WTC11 (cell line): ENCODE measurements at places on chromosomes 7 and 10. TPM values are rescaled to one million over a fixed set of nuclear protein-coding genes. Genes with fewer than 3 reads are reported as not detected.

SPDYE3 gene
- total RNA-seq, result not detected in 3 replicates

DNA sequence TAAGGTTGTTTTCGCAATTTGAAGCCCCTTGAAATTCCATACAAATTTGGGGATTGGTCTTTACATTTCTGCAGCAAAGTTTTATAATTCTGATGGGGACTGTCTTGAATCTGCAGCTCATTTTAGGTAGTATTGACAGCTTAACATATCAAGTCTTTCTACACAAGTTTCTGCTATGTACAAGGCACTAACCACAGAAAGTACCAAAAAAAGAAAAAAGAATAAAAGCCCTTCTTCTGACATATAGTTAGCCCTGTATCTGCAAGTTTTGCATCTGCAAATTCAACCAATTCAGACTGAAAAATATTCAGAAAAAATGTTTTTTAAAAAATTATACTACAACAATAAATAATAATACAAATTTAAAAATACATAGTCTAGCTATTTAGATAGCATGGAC is 15.3 kb downstream of the POT1 start:
- H3K27me3 ChIP-seq, result no peaks in the 10 kb centered on the region
- H3K36me3 ChIP-seq, result no peaks in the 10 kb centered on the region
- peaks cover 4% of the 10 kb centered on the region; the same call in 1 of the 2 replicates for H3K4me1 ChIP-seq
- no peak overlapping the region for H3K27ac ChIP-seq
- no peak for DNase-seq

GRCh38 chr7:158454631-158455030 is 133.0 kb downstream of the PTPRN2 start:
- H3K27me3 ChIP-seq, result peaks cover 2% of the 10 kb centered on the region; the same call in 1 of the 2 replicates
- H3K4me1 ChIP-seq, result peaks cover 19% of the 10 kb centered on the region
- no peak overlapping the region for H3K27ac ChIP-seq
- no peak overlapping the region for H3K4me3 ChIP-seq

- H3K27me3 ChIP-seq, result no peaks in the 10 kb centered on the region
- peaks cover 79% of the 10 kb centered on the region for H3K4me1 ChIP-seq
- no peak overlapping the region for H3K4me3 ChIP-seq
Measured at GRCh38 chr7:150377196-150377595, 1.9 kb upstream of the ZNF775 start.

DNA sequence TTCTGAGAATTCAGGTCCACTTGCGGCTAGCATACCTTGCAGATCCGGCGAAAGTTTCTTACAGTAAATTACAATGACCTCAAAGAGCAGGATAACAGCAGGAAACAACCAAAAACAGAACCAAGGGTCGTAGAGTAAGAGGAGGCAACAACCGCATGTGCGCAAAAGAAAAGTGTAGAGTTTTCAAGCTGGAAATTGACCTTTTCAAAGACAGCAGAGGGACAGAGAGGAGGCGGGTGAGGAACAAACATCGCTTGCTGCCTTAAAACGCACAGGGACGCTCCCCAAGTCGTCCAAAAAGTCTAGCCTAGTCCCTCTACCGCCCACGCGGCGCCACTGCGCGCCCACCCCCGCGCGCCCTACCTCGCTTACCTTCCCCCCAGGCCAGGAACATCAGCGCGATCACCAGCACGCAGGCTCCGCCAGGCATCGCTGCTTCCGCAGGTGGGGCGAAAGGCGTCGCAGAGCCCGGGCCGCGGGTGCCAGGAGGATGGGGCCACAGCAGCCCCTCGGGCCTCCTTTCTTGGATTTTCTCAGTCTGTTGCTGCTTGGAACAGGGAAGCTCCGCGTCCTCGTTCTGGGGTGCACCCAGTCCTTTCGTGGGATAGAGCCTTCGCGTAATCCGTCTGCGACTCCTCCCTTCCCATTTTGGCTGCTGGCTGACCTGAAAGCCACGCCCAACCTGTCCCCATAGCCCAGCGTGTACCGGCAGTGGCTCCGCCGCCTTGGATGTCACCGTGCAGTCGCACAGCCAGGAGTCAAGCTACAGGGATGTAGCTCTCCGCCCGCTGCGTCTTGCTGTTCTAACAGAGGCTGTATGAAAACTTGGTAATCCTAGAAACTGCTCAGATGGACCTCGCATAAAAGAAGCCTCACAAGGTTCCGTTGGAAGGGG is at the start of gene VWDE:
Gene VWDE, minus strand, starts transcription at position 579 of the 895 bp plus-strand sequence. Its CDS starts 149 bp downstream, at position 430.
- peak; percentile 79 for DNase-seq
- H3K27ac ChIP-seq, result peak within 1 kb of the TSS; percentile 97
- peak within 1 kb of the TSS; percentile 98 for H3K4me3 ChIP-seq
- peaks cover 8% of the 10 kb centered on the region for H3K27me3 ChIP-seq

- H3K4me1 ChIP-seq, result peaks cover 8% of the 10 kb centered on the region; the same call in 1 of the 2 replicates
- no peak for DNase-seq
- peak overlapping the region; percentile 30; the same call in 1 of the 2 replicates for H3K27ac ChIP-seq
- no peaks in the 10 kb centered on the region for H3K36me3 ChIP-seq
- no peaks in the 10 kb centered on the region for H3K27me3 ChIP-seq
- no peak overlapping the region for H3K4me3 ChIP-seq
Measured at GRCh38 chr10:119523895-119524719, 18.4 kb downstream of the RGS10 start.
